ENCODE measurements at places on chromosomes 11 and 22. TPM values are rescaled to one million over a fixed set of nuclear protein-coding genes. Genes with fewer than 3 reads are reported as not detected.

GRCh38 chr11:90476442-90477007 is 253.7 kb upstream of the CHORDC1 start:
- peak; percentile 10 for DNase-seq

Gene SUSD2
- 0.76 TPM for total RNA-seq

- DNase-seq: peak; percentile 13
These were observed 69.4 kb downstream of the OSBP2 start for GRCh38 chr22:30763815-30764673.

DNA sequence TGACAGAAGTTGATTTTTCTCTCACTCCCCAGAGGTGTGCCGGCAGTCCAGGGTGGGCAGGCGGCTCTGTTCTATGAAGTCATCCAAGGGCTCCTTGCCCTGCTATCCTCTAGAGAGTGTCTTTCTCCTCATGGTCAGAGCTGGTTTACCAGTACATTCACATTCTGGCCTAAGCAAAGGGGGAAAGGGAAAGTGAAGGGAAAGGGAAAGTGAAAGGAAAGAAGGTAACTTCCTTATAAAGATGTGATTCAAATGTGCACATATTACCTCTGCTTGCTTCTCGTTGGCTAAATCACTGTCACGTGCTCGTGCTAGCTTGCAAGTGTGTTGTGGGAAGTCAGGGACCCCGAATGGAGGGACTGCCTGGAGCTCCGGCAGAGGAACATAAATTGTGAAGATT is 2.9 kb upstream of the HTATIP2 start:
- no peak for DNase-seq

Gene TRIM6
- 0.15 TPM for total RNA-seq

DNA sequence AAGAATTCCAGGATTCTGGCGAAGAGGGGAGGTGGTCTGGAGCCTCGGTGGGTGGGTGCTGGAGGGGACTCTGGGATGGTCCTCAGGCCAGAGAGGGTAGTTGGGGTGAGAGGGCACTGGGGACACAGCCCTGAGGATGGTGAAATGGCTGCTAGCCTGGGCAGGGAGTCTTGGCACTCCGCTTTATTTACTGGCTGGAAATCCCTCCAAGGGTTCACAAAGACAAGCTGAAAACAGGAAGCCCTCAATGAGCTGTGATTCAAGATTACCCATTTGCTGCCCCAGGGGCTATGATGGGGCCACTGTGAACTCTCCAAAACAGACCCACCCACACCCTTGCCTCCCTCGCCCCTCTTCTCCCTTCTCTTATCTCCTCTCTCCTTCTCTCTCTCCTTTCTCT is 71.9 kb downstream of the FBXO7 start:
- no peak for DNase-seq

GRCh38 chr22:46280999-46281623 is 13.3 kb downstream of the TTC38 start:
- DNase-seq: peak; percentile 30

DNA sequence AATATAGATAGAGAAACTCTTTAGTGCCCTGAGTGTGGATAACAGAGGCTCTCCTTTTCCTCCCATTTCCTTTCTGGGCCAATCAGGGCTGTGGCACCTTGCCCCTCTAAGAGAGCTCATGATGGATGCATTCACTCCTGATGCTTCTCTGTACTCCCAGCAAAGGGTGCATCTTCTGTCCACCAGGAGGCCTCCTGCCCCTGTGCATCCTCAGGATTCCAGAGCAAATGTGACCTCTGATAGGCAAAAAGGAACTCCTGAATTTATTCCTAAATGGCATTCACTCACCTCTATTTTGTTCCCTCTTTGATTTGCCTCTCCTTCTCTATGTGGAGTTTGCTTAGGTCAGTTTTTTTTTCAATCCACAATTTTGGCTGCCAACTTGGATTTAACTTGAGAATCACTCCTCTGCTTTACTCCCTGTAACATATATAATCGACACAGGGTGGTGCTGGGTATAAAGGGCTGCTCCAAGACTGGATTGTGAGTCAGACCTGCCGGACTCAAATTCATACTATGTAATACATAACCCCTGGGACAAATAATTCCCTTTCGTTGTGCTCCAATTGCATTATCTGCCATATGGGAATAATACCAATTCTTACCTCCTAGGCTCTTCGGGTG is 1.1 kb upstream of the MRGPRX4 start:
- no peak for DNase-seq

GRCh38 chr11:67317888-67318555 is 14.7 kb downstream of the SSH3 start:
- no peak for DNase-seq

GRCh38 chr11:122778148-122778547 is 60.2 kb upstream of the CRTAM start:
- no peak for DNase-seq

Gene INPP5J
- total RNA-seq: 0.33 TPM

- no peak for DNase-seq
These were observed 44.0 kb downstream of the SMIM38 start for GRCh38 chr11:69199583-69200315.

DNA sequence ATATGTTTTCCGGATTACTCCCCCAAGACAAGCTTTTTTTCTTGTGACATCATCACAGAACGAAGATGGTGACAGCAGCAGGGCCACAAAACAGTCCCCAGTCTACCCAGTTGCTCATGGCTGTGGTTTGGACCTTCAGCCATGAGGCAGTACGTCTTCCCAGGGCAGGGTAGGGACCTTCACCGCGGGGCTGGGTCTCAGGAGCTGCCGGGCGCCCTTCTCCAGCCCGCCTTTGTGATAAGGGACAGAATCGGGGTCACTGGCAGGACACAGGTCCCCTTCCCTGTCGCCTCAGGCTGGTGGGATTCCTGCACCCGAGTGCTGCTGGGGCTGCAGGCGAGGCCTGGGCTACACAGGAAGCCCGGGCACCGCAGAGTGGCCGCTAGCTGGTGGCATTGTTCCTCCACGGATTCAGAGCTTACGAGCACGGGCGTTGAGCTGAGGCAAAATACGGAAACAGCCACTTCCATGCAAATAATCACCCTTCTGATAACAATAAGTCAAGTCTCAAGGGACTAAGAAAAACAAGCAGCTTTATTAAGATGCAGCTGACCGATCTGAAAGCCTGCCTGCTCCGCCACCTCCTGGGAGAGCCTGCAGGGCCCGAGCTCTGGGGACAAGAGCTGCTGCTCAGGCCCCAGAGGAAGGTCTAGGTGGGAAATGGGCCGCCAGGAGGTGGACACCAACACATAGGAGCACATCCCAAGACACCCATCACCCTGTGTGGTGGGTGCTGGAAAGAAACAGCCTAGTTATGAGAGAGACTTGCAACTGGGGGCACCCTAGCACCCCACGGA is 12.3 kb downstream of the TBX1 start:
- DNase-seq: no peak

GRCh38 chr11:729492-730074 is 17.7 kb upstream of the TALDO1 start:
- no peak for DNase-seq

- DNase-seq: no peak
These were observed 54.7 kb downstream of the WNT7B start for GRCh38 chr22:45922256-45922655.

DNA sequence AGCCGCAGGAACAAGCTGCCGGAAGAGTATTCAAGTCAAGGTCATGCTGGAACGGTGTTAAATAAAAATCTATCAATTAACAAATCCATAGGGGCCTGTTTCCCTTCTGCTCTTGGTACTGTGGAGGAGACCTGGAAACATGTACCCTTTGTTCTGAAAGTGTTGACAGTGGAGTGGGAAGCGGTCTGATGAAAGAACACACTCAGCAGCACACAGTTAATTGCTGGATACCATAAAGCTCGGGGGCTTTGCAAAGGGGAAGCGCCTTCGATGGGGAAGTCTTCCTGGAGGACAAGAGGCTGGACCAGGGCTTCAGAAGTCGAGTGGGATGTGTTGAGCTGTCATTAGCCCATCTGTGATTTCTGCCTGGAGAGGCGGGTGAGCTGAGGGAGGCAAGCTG is 112.5 kb upstream of the CLPB start:
- no peak for DNase-seq

- no peak for DNase-seq
These were observed 25.7 kb upstream of the SCGB1A1 start for GRCh38 chr11:62393061-62393611.

- no peak for DNase-seq
These were observed 1589.4 kb upstream of the TENM4 start for GRCh38 chr11:81030186-81030585.

DNA sequence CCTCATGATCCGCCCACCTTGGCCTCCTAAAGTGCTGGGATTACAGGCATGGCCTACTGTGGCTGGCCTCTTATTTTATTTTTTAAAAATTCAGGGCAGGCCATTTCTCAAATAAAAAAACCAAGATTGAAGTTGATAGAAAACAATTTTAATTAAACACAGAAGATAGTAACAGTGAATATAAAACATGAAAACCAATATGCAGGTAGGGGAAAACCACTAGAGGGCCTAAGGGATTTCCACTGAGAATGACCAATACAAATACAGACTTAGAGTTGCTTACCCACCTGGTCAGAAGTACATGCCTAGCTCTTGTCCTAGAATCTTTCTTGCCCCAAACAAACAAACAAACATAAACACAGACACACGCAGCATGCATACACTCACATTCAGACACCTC is 1.7 kb upstream of the RTCB start:
- DNase-seq: no peak

- no peak for DNase-seq
These were observed 66.7 kb upstream of the CLTCL1 start for GRCh38 chr22:19358195-19358594.

- DNase-seq: no peak
These were observed 113.9 kb downstream of the KIRREL3 start for GRCh38 chr11:126886636-126887035.

DNA sequence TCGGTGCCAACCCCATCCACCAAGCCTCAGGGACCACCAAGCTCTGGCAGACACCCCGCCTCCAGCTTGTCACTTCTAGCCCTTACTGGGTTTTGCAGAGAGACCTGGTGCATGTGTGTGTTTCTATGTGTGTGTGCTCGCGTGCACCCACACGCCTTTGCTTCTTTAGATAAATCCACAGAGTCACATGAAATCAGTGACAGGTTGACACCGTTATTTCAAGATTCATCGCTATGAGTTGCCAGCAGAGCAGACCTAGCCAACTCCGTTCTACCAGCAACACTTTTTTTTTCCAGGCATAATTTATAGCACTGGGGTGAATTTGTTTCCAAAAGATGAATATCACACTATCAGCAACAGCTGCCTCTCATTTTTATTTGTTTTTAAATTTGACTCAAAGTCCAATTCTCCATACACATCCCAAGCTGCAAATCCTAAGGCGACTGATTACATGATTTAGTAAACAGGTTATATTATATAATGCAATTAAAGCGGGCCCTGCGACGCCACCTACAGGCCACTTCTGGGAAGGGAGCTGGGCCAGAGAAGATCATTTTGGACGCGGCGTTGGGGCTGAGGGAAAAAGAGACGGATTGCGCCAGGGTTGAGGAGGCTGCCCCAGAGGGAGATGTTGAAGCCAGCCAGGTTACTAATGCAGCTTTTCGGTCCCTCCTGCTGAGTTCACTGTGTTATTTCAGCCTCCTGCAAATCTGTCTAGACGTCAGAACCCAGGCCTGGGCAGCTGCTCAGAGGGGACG is 150.5 kb downstream of the FEZ1 start:
- DNase-seq: peak; percentile 71

GRCh38 chr11:13772223-13773046 is 104.0 kb downstream of the FAR1 start:
- DNase-seq: no peak

DNA sequence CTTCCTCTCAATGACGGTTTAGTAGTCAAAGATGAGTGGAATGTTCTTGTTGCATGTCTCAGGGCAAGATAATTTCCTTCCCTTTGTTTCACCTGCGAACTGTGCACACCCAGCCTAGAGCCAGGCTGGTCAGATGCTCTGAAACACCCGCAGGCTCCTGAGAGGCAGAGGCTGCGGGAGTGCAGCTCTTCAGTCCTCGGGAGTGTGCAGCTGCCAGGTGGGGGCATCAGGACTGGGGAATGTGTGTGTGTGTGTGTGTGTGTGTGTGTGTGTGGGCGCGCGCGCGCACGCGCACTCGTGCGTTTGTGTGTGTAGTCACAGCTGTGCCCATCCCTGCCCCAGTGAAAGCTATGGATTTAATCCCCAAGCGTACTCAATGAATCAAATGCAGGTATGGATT is 136.2 kb upstream of the NTM start:
- DNase-seq: no peak

DNA sequence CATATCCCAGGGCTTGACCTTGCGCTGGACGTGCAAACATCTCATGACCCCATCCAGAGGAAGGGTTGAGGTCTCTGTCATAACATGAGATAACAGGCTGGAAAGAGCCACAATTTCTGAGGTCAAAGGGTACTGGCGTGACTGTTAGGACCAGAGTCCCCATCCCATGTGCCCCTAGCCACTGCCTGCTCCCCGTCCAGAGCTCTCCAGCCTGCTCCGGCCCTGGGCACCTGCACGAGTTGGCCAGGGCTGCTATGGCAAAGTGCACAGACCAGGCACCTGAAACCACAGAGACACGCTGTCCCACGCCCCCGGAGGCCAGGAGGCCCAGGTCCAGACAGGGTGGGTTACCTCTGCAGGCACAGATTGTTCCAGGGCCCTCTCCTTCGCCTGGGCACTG is 58.9 kb downstream of the SHANK2 start:
- DNase-seq: no peak

DNA sequence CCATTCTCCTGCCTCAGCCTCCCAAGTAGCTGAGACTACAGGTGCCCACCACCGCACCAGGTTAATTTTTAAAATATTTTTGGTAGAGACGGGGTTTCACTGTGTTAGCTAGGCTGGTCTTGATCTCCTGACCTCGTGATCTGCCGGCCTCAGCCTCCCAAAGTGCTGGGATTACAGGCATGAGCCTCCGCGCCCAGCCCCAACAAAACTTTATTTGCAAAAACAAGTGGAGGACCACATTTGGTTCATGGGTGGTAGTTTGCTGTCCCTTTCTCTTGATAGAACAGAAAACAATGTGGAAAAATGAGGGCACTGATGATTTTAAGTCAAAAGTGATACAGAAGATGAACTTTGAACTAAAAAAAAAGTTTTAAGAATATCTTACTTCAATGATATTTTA is 121.8 kb upstream of the SERPIND1 start:
- DNase-seq: no peak

DNA sequence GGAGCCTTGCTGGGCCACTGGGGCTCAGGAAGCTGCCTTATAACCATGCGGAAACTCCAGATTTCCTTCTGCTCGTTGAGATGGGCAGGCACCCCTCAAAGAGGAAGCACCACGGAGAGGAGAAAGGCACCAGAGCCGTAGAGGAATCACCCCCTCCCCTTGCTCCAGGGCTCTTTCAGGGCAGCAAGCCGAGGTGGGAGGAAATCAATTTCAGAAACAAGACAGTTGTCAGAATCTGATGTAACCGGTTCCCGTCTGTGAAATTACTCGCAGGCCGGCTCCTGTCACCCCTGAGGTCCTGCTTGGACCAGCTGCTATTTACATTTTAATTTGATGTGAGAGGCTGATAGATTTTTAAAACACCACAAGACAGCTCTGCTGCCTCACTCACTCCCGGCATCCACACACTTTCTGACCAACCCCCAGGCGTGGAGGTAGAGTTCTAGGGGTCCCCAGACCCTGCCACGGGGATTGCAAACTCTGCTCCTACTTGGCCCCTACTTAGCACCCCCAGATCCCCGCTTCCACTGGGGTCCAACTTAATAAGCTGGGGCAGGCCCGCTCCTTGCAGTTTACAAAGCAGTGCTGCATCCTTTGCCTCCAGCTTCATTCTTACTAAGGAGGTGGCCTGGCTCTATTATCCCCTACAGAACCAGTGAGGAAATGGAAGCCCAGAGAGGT is 162.5 kb downstream of the CEP164 start:
- DNase-seq: no peak

Data from gastrocnemius medialis (tissue), 4 donors.